ENCODE measurements at places on chromosomes 2 and 18. TPM values are rescaled to one million over a fixed set of nuclear protein-coding genes. Genes with fewer than 3 reads are reported as not detected.
A peak's percentile ranks its signal among the peaks of the same experiment; 100 is the strongest.

The NFATC1 gene
- 21.3 TPM for total RNA-seq

The TMEM17 gene
- total RNA-seq = 1.3 TPM

DNA sequence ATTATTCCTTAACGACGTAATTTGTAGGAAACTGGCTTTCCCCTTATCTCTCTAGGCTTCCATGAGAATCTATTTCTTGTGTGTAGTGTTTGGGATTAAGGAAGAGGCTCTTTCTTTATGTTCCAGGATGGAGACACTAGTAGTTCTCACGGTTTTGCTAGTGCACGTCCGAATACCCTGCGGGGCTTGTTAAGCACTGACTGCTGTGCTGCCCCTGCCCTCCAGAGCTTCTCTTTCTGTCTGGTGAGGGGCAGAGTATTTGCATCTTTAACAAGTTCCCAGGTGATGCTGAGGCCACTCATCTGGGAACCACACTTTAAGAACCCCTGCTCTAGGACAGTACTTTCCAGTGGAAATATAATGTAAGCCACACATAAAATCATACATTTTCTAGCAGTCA lies 76.4 kb downstream of the SPATS2L start:
- ATAC-seq = no peak

- ATAC-seq = no peak
Measured at GRCh38 chr2:204183608-204184007, 247.0 kb downstream of the ICOS start.

The NDC80 gene
- 0.31 TPM for total RNA-seq

GRCh38 chr2:145184741-145185651 lies 665.1 kb upstream of the ZEB2 start:
- ATAC-seq = peak; percentile 52

The DSG1 gene
- total RNA-seq = not detected

GRCh38 chr18:5066380-5066977 lies 130.6 kb downstream of the AKAIN1 start:
- ATAC-seq = no peak

GRCh38 chr18:13449651-13450050 lies 231.1 kb downstream of the LDLRAD4 start:
- ATAC-seq = no peak

The DCC gene
- total RNA-seq = 0.54 TPM

GRCh38 chr2:54677476-54678265 lies 45.8 kb upstream of the EML6 start:
- ATAC-seq = no peak

GRCh38 chr2:9286554-9287399 lies 80.2 kb downstream of the ASAP2 start:
- no peak for ATAC-seq

DNA sequence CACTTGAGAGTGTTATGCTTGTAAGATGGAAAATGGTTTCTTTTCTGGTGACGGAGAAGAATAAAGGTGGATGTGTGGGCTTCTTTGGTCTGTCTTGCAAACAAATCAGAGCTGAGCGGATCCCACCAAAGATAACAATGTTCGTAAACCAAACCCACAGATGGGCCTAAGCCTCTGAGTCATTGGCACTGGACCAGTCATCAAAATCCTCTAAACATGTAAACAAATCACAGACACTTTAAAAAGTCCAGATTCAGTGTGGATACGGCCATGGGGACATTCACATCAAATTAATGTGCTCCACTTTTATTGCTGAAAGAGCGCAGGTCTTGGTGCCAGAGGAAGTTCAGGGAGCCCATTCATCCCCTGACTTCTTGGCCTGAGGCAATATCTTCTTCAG lies 60.5 kb upstream of the TMEM200C start:
- ATAC-seq = no peak

DNA sequence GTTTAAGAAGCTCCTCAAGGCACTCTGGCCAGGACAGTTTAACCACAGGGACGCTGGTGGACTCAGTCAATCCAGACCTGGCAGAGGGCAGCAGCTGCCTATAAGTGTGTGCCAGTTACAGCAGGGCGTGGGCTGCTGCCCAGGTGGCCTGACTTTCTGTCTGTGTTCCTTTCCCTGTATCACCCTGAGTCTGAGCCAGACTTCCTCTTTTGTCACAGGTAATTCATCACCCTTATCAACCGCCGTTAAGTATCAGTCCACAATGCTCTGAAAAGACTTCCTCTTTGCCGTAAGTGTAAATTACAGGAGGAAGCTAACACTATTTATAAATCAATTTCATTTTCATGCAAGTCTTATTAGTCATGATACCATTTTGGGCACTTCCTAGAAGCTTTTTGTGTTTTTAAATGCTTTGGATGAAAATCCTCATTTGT lies 7.0 kb downstream of the LPIN1 start:
- ATAC-seq = no peak

- no peak for ATAC-seq
Measured at GRCh38 chr2:207012461-207012860, 73.1 kb downstream of the CPO start.

The CELF4 gene
- 0.32 TPM for total RNA-seq

- peak; percentile 81 for ATAC-seq
Measured at GRCh38 chr2:18741895-18742732, 152.7 kb upstream of the NT5C1B start.

GRCh38 chr18:76679259-76679658 lies 143.1 kb upstream of the ZNF236 start:
- no peak for ATAC-seq

GRCh38 chr2:185807351-185807750 lies 68.7 kb downstream of the FSIP2 start:
- no peak for ATAC-seq

GRCh38 chr2:54569745-54570301 lies 113.7 kb downstream of the SPTBN1 start:
- no peak for ATAC-seq

The ZSWIM2 gene
- total RNA-seq = not detected

The SMYD1 gene
- 37.0 TPM for total RNA-seq

GRCh38 chr2:238155761-238156694 lies 2.7 kb upstream of the ERFE start:
- no peak for ATAC-seq

DNA sequence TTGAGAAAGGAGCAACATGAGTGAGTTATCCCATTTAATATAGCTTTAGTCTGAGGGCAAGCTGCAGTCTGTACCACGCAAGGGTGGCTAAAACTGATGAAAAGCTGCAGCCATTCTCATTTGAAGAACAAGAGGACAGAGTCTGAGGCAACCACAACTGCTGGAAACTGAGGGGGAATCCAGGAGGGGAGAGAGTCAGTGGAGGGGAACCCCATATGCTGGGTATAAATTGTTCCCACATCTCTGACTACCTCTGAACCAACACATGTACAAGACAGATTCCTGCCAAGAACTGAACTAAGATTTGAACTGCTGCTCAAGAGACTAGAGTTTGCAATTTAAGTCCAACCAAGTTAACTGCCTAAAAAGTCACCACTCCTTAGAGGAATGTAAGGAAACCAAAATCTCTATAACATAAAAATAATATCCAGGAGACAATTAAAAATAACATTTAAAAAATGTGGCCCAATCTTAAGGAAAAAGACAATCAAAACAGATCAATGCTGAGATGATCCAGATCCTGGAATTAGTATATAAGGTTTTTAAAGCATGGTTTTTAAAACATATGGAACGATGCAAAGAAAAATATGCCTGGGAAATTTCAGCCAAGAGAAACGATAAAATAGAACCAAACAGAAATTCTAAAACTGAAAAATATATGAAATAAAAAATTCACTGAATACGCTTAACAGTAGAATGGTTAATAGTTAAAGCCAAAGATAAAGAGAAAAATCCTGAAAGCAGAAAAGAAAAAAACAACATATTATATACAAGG lies 11.2 kb downstream of the CWC22 start:
- no peak for ATAC-seq

DNA sequence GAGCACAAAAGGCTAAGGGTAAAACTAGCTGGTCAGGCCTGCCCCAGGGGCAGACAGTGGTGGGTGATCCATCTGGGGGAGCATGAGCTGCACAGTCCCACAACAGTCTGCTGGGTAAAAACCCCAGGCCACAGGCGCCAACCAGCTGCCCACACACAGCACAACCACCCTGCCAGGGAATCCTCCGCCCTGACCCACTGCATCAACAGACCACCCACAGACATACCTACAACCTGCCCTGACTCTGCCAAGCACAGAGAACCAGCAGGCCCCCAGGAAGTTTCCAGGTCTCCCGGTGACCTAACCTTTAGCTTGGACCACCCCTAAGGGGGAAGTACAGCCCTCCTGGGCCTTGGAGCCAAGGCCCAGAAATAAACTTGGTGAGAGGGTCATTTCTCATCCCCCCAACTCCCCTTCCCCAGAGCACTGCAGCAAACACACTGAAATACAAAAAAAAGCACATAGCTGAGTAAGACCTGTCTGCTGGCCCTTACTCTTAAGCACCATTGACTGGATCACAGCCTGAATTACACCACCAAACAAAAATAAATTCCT lies 118.3 kb upstream of the CAB39 start:
- ATAC-seq = no peak

GRCh38 chr2:225532096-225532495 lies 132.6 kb downstream of the NYAP2 start:
- ATAC-seq = no peak

GRCh38 chr2:223566396-223566795 lies 35.8 kb downstream of the SCG2 start:
- no peak for ATAC-seq

DNA sequence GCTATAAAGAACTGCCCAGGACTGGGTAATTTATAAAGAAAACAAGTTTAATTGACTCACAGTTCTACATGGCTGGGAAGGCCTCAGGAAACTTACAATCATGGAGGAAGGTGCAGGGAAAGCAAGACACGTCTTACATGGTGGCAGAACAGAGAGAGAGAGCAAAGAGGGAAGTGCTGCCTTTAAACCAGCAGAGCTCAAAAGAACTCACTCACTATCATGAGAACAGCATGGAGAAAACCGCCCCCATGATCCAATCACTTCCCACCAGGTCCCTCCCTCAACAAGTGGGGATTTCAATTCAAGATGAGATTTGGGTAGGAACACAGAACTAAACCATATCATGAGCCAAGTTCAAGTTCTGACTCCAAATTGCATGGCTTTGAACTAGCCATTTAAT lies 62.8 kb upstream of the PPP1CB start:
- ATAC-seq = no peak

DNA sequence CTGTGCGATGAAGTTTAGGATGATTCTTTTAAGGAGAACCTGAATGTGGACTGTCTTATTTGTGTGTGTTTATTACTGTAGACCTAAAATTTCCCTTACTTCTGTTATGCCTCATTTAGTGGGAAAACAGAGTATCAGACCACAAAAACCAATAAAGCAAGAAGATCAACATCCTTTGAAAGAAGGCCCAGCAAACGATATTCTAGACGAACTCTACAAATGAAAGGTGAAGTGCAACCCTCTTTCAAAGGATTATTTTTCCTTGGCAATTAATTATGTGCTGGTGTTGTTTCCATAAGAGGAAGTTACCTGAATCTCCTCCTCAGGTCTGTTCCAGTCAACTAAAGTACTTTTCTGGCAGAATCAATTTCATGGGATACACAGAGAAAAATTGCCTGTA lies 78.6 kb downstream of the EPB41L5 start:
- no peak for ATAC-seq

- ATAC-seq = no peak
Measured at GRCh38 chr18:2518473-2518872, 52.8 kb downstream of the METTL4 start.

GRCh38 chr18:76943542-76944339 lies 121.4 kb downstream of the ZNF236 start:
- ATAC-seq = peak; percentile 82

The RAB17 gene
- total RNA-seq = 2.6 TPM

GRCh38 chr18:53698907-53699306 lies 525.6 kb downstream of the MBD2 start:
- no peak for ATAC-seq

DNA sequence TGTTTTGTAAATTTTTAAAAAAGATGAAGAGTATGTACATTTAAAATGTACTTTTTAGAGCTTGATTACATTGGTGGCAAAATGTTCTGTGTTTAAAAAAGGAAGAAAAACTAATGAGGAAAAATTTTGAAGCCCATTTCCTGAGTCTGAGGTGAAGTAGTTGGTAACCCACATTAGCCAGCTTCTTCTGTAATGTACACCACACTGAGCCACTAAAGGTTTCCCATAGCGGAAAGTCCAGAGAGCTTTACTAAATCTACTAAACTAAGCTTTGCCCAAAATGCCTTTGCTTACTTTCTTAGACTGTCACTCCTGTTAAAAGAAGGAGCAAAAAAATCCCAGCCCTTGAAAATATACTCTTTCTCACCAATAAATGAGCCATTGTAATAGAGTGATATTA lies 804.8 kb upstream of the ZEB2 start:
- ATAC-seq = no peak

The UGT1A6 gene
- 0.58 TPM for total RNA-seq

The GPR55 gene
- not detected for total RNA-seq

The COL6A3 gene
- total RNA-seq = 110 TPM
